ENCODE measurements at places on chromosomes 7 and 10. TPM values are rescaled to one million over a fixed set of nuclear protein-coding genes. Genes with fewer than 3 reads are reported as not detected.

The CDH23 gene
- total RNA-seq: not detected

The NPTX2 gene
- not detected for total RNA-seq

The FAM25G gene
- total RNA-seq: not detected

The ZNF736 gene
- total RNA-seq: 17.7 TPM

The GBF1 gene
- 65.3 TPM for total RNA-seq

DNA sequence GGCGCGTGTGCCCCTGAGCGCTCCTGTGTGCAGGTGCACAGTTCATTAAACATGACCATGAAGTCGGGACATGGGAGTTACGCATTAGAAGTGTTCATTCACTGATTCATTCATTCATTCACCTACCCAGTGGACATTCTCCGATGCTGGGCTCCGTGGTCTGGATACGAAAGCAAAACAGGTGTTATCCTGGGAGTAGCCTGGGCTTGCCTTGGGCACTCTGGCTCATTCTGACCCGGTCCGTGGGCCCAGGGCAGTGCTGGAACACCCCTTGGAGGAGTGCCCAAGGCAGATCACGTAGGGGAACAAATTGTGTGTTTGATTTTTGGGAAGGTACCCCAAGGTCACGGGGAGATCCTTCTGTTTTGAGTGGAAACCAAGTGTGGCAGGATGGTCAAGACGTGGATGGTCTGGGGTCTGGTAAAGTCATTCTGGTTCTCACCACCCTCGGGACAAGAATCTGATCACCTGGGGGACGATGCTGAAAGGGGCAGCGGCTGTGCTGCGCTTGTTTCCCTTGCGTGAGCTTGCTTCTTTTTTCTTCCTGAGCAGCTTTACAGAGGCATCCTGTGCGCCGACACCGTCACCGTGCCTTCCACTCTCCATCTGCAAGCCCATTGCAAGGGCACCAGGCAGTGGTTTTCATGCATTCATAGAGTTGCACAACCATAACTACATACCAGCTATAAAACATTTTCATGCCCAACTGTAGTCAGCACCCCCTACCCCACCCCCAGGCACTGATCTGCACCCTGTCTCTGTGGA is 10.1 kb downstream of the ELFN1 start:
- peaks cover 18% of the 10 kb centered on the region for H3K27me3 ChIP-seq
- no peak overlapping the region for H3K27ac ChIP-seq
- H3K36me3 ChIP-seq: peaks cover 13% of the 10 kb centered on the region
- H3K4me3 ChIP-seq: no peak overlapping the region
- no peaks in the 10 kb centered on the region for H3K4me1 ChIP-seq
- no peak for DNase-seq

GRCh38 chr7:77482015-77482414 is 55.1 kb upstream of the PTPN12 start:
- no peak overlapping the region for H3K4me3 ChIP-seq
- no peak for DNase-seq
- no peaks in the 10 kb centered on the region for H3K36me3 ChIP-seq
- no peak overlapping the region for H3K27ac ChIP-seq
- H3K27me3 ChIP-seq: no peaks in the 10 kb centered on the region

- H3K36me3 ChIP-seq: no peaks in the 10 kb centered on the region
- peaks cover 6% of the 10 kb centered on the region for H3K27me3 ChIP-seq
- H3K4me3 ChIP-seq: no peak overlapping the region
- H3K27ac ChIP-seq: no peak overlapping the region
- H3K4me1 ChIP-seq: no peaks in the 10 kb centered on the region
- no peak for DNase-seq
Observed at GRCh38 chr7:141001122-141001521, 13.6 kb downstream of the MRPS33 start.

DNA sequence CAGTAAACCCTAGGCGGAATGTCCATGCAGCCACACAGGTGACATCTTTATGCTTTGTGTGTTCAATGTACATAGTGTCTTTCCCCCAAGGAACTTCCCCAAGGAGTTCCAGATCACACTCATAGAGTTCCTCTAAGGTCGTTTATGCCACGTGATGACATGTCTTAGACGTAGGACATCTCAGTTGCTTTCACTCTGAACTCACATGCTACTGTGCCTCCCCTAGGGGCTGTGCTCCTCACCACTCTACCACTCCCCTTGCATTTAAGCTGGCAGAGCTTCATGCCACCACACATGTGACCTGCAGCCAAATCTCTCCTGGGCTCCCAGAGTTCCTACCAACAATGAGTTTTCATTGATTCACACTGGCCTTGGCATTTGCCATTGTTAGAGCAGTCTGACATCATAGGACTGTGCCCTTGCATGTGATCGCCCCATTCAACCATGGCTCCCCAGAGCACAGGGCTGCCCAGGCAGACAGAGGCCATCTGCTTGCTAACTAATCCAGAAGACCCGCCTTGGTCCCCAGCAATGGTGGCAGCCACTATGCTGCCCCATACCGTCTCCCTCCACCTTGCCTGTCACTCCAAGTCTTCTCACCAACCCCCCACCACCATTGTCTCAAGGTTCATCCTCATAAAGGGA is 95.3 kb upstream of the MACROH2A2 start:
- peak; percentile 39 for DNase-seq
- H3K36me3 ChIP-seq: no peaks in the 10 kb centered on the region
- H3K4me1 ChIP-seq: no peaks in the 10 kb centered on the region
- no peak overlapping the region for H3K27ac ChIP-seq

GRCh38 chr10:101415884-101416283 is 61.9 kb downstream of the BTRC start:
- no peaks in the 10 kb centered on the region for H3K27me3 ChIP-seq
- H3K4me1 ChIP-seq: peaks cover 10% of the 10 kb centered on the region
- peaks cover 11% of the 10 kb centered on the region for H3K36me3 ChIP-seq
- H3K4me3 ChIP-seq: no peak overlapping the region

GRCh38 chr10:124701435-124701834 is 42.7 kb downstream of the FAM53B start:
- peak overlapping the region; percentile 93 for H3K27ac ChIP-seq
- H3K36me3 ChIP-seq: peaks cover 4% of the 10 kb centered on the region
- peaks cover 94% of the 10 kb centered on the region for H3K4me1 ChIP-seq
- no peaks in the 10 kb centered on the region for H3K27me3 ChIP-seq
- peak overlapping the region; percentile 61 for H3K4me3 ChIP-seq

- H3K4me3 ChIP-seq: no peak overlapping the region
- no peaks in the 10 kb centered on the region for H3K36me3 ChIP-seq
- peaks cover 7% of the 10 kb centered on the region for H3K4me1 ChIP-seq
- H3K27ac ChIP-seq: no peak overlapping the region
- DNase-seq: no peak
Observed at GRCh38 chr7:1246871-1247526, 14.3 kb downstream of the UNCX start.

- H3K27me3 ChIP-seq: no peaks in the 10 kb centered on the region
- peak; percentile 51 for DNase-seq
- peaks cover 18% of the 10 kb centered on the region for H3K4me1 ChIP-seq
- H3K27ac ChIP-seq: no peak overlapping the region
Observed at GRCh38 chr7:44059219-44060090, 5.9 kb downstream of the PGAM2 start.

- H3K4me1 ChIP-seq: no peaks in the 10 kb centered on the region
- H3K27ac ChIP-seq: no peak overlapping the region
- no peak for DNase-seq
- H3K36me3 ChIP-seq: no peaks in the 10 kb centered on the region
- H3K4me3 ChIP-seq: no peak overlapping the region
- H3K27me3 ChIP-seq: peaks cover 8% of the 10 kb centered on the region
Observed at GRCh38 chr10:10475812-10476211, 541.9 kb upstream of the CELF2 start.

DNA sequence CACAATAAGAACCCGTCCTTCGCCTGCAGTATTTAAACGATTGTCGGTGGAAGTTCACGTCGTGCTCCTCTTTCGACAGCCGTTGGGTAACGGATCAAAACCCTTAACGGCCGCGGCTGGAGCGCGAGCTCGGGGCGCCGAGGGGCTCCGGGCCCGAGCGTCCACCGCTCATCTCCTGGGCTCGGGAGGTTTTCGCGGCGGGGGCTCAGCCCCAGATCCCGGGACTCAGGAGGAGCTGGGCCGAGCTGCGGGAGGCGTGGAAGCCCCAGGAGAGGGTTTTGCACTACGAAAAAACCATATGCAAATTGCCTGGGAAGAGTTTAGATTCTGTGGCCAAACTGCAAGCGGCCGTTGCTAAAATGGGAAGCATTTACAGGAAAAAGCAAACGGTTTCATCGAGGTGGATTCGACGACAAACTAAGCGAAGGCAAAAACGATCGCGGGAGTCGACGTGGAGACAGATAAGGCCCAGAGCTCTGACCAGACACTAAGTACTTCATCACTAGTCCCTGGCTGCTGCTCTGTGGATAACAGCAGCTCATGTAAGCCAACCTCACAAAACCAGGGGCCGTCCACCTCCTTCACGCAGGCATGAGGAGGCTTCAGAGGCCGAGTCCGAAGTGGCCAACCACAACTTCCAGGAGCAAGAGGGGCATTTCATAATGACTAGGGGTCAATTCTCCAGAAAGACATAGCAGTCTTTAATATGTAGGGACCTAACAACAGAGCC is 129.7 kb downstream of the MARCHF5 start:
- no peak for DNase-seq
- H3K27me3 ChIP-seq: peaks cover 30% of the 10 kb centered on the region
- H3K4me3 ChIP-seq: peak overlapping the region; percentile 60
- H3K36me3 ChIP-seq: peaks cover 4% of the 10 kb centered on the region
- H3K27ac ChIP-seq: no peak overlapping the region
- peaks cover 6% of the 10 kb centered on the region for H3K4me1 ChIP-seq

DNA sequence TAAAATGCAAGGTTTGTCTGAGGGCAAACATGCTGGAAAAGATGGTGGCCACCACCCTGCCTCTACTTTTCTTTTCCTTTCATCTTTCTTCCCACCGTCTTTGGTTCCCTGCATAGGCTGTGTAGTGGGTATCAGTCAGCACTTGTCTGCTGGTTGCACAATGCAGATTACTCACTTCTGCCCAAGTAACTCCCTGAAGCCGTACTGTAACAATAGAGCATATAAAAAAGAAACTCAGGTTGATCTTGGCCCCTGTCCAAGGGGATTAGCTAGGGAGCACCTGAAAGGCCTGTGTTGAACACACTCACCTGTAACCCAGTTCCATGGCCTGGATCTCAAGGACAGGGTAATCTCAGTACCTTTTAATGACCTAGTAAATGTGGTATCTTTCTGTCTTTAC is 533.0 kb upstream of the GALNT17 start:
- peaks cover 8% of the 10 kb centered on the region for H3K36me3 ChIP-seq
- peaks cover 8% of the 10 kb centered on the region for H3K4me1 ChIP-seq
- no peak overlapping the region for H3K27ac ChIP-seq

DNA sequence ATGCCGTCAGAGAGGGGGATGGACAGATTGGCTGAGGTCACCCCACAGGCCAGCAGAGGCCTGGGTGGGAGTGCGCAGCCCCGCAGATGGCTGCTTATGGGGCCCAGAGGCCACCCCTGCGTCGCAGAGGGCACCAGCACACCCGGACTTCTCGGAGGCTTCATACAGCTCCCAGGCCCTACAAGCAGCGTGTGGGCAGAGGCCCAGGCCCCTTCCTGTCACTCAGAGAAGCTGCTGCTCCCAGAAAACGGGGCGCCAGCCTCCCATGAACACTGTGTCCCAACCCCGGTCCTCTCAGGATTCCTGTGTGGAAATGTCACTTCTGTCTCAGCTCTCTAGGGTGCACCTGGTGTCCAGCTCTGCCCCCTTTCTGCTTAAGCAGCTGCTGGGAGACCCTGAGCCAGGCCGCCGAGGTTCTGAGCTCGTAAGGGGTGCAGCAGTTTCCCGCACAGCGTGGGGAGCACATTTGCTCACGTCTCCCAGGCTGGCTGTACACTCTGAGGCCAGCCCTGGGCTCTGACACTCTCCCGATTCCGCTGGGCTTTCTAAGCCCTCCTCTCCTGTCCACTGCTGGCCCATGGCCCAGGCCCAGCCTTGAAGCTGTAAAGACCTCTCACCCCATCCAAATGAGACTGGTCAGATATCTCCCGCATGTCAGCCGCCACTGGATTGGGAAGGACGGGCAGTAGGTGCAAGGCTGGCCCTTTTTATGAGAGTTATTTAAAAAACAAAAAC is 6.8 kb downstream of the GPR146 start:
- H3K27ac ChIP-seq: no peak overlapping the region
- H3K4me1 ChIP-seq: peaks cover 13% of the 10 kb centered on the region
- no peaks in the 10 kb centered on the region for H3K36me3 ChIP-seq
- DNase-seq: no peak
- H3K27me3 ChIP-seq: no peaks in the 10 kb centered on the region

DNA sequence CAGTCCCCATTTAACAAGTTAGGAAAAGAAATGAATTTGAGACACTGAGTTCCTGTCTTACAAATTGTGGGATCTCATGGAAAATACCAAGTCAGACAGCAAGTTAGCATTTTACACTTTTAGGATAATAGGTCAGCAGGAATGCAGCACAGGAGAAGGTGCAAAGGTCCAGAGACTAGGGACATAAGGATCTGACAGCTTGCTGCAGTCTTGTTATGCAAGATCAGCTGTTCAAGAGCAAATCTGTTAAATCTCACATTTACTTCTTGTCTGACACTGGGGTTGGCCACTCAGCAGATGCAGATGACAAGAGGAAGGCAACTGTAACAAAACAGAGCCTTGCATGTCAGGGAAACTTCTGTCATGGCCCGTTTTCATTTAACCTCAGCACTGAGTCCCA is 239.6 kb downstream of the PHF14 start:
- H3K27ac ChIP-seq: no peak overlapping the region
- H3K36me3 ChIP-seq: no peaks in the 10 kb centered on the region
- H3K4me3 ChIP-seq: no peak overlapping the region

DNA sequence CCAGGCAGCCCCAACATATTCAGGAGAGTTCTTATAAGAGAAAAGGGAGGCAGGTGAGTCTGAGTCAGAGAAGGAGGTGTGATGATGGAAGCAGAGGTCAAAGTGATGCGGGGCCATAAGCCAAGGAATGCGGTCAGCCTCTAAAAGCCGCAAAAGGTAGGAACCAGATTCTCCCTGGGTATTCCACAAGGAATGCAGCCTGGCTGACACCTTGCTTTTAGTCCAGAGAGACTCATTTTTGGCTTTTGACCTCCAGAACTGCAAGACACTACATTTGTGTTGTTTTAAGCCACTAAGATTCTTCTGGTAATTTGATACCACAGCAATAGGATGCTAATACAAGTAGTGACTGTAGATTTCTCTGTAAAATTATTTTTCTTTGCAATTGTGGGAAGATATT is 151.5 kb upstream of the EEPD1 start:
- DNase-seq: no peak
- H3K27me3 ChIP-seq: peaks cover 5% of the 10 kb centered on the region
- no peak overlapping the region for H3K27ac ChIP-seq

GRCh38 chr7:81629702-81630101 is 140.1 kb downstream of the HGF start:
- no peak overlapping the region for H3K27ac ChIP-seq
- no peaks in the 10 kb centered on the region for H3K4me1 ChIP-seq
- no peaks in the 10 kb centered on the region for H3K36me3 ChIP-seq
- H3K4me3 ChIP-seq: no peak overlapping the region

Data from natural killer cell treated with Interleukin-12 subunit alpha and Interleukin-12 subunit beta and Interleukin-15 and Interleukin-18, amount 100 ng/mL, for 72 hours (primary cell).